CD4-positive, alpha-beta T cell treated with Interleukin-21 for 1 hour (primary cell): ENCODE measurements at places on chromosomes 5 and 9.

GRCh38 chr9:90365666-90366065, 277.0 kb downstream of the DIRAS2 start:
- no peak for DNase-seq

DNA sequence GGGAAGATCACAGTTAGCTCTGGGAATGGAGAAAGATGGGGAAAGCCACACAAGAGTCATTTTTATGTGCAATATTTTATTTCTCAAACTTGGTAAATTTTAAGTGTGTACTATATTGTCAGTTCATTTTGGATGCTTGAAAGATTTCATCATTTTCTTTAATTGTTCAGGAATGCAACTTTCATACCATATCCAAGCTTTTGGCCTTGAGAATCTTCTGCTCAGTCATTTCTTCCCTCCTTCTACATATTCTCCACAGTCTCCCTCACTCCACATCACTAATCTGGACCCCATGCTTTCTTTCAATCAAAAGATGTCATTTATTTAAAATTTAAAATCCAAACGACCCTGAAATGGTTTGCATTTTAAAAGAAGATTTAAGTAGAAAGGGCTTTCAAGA, 135.4 kb downstream of the FAM114A2 start:
- DNase-seq: no peak

DNA sequence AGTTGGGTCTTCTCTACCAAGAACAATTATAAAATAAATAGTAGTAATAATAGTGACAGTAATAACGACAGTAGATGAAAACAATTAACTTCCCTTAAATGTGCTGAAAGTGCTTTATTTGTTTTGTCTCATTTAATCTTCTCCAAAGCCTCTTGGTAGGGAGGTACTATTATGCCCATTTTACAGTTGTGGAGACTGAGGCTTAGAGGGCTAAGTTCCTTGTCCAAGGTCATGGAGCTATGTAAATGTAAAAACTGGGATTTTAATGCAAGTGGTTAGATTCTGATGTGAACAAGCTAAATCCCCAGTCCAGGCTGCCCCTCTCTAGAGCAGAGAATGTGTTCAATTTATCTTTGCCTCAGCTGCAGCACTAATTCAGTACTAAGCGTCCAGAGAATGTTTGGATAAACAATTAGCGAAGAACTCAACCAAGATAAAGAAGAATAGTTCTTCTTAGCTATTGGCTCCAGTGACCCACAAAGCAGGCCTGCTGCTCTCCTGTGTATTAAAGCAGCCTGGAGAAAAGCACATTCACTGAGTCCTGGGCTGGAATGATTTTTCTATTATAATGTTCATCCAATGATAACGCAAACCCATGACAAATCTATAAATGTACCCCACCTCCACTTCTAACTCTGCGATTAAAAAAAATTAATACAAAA, 68.8 kb downstream of the NPR3 start:
- DNase-seq: no peak

GRCh38 chr5:142032747-142033631, 20.2 kb upstream of the GNPDA1 start:
- no peak for DNase-seq
